ENCODE measurements at places on chromosomes 12 and 14.

- no peak for DNase-seq
Observed at GRCh38 chr12:118103201-118103600, 610 bp downstream of the VSIG10 start.

GRCh38 chr14:53608369-53608768, 348.3 kb downstream of the BMP4 start:
- no peak for DNase-seq

DNA sequence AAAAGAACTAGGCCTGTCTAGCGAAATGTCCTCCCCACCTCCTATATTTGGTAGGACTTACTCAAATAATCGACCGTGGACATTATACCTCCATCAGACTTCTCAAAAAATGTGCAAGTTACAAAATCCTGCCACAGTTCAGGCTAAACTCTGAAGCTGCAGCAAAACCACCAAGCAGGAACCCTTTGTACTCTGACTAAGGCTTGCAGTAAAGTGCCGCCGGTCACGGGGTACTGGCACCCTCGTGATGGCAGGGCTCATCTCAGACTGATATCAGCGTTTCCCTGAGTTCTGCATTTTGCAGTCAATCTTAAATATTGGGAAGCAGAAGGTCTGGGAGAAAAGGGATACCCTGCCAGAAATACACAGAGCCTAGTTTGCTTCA, 17.1 kb downstream of the SLC11A2 start:
- DNase-seq, result peak; percentile 33

GRCh38 chr14:74566174-74567141, 45.6 kb downstream of the LTBP2 start:
- no peak for DNase-seq

GRCh38 chr14:32381869-32382268, 52.8 kb downstream of the AKAP6 start:
- DNase-seq, result no peak

DNA sequence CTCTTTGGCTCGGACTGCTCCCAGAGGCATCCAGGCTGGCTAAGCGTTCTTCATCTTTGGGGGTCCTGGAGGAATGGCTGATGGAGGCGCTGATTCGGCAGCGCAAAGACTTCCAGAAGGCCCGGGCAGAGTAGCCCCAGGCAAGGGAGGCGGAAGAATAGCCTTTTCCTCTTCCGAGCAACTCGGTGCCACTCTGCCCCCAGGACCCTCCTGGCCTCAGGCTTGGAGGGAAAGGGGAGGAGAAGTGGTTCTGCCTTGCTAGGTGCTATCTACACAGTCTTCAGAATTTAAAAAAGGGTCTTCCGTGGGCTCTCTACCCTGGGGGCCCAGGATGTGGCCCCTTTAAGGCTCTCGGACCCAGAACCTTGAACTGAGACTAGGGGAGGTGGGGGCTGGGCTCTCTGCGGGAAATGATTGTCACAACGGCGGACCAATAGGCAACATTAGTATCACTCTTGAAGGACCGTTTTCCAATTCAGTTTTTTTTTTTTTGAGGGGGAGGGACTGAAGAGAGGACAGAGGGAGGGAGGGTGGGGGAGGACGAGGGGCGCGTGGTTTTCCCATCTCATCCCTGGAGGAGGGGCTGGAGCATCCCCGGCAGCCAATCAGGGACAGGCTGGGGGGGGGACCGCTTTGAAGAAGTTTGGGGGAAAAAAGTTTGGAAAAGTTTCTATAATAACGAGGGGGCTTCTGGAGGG, at the start of gene NFATC4:
TSS of gene NFATC4 (plus strand) at position 671 of the 698 bp plus-strand sequence. CDS start 157 bp downstream, outside the sequence.
- DNase-seq, result peak; percentile 15

- no peak for DNase-seq
Observed at GRCh38 chr14:38994731-38995130, 108.3 kb downstream of the SEC23A start.

DNA sequence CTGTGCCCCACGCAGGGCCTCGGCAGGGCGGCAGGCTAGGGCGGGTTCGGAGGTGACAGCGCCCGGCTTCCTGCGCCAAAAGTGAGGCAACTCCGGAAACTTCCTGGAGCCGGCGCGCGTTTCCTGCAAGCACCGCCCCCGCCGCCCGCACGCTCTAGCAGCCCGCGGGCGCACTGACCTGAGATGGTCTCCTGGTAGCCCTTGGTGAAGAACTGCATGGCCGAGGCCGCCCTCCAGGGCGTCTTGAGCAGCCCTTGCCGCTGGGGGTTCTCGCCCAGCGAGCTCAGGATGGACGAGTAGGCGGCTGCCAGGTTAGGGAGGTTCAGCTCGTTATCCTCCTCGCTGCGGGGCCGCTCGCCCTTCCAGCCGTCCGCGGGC, 494 bp downstream of the GCH1 start:
- peak; percentile 73 for DNase-seq

DNA sequence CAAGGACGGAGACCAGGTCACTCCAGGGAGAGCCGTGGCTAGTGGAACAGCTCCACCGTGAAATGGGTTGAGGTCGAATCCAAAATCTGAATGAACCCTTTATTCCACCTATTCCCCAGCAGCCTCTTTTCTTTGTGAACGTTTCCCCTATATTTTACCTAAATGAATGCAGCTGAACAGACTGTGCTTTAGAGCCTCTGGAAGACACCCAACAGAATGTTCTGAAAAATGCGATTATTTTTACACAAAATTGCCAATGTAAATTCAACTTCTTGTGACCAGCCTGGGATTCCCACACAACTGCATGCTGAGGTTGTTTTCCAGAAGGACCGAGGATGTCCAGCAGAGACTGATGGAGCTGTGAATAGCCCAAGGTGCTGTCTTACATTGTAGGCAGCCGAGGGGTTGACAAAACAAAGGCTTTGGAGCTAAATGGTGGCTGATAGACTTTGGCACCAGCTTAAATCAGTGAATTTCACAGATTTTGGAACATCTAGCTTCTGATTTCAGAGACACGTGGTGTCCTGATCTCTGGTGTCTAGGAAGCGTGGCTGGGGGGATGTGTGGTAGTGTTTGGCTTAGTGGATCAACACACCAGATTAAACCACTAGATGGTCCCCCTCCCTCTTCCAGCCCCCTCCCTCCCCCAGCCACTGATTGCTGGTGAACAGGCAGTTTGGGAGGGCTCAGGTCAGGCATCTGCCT, 150.4 kb downstream of the ZNF664 start:
- DNase-seq, result no peak

GRCh38 chr14:20846560-20846959, 43.9 kb upstream of the RNASE1 start:
- DNase-seq, result no peak

GRCh38 chr12:115335594-115335993, 651.6 kb upstream of the TBX3 start:
- DNase-seq, result no peak
